Smooth muscle cell of trachea (primary cell): ENCODE measurements at places on chromosomes 6 and 20. TPM values are rescaled to one million over a fixed set of nuclear protein-coding genes. Genes with fewer than 3 reads are reported as not detected.

The NOX3 gene
- total RNA-seq, result not detected in 2 replicates

The BLOC1S5 gene
- 15.2 and 21.1 TPM in 2 replicates for total RNA-seq

The FNDC11 gene
- total RNA-seq, result 1.8 and 2.3 TPM in 2 replicates

The KIFC1 gene
- total RNA-seq, result 1.8 and 36.2 TPM in 2 replicates

The GOPC gene
- total RNA-seq, result 32.4 and 39.2 TPM in 2 replicates

The TMEM244 gene
- not detected in 2 replicates for total RNA-seq

The CLIC1 gene
- total RNA-seq, result 662 and 1,073 TPM in 2 replicates

The INSM1 gene
- not detected in 2 replicates for total RNA-seq

The ETV7 gene
- 0.29 and 0.99 TPM in 2 replicates for total RNA-seq

The ZSCAN31 gene
- 38.3 and 47.6 TPM in 2 replicates for total RNA-seq

The SCUBE3 gene
- 0.44 and 1.5 TPM in 2 replicates for total RNA-seq

The ERMARD gene
- total RNA-seq, result 22.8 and 29.8 TPM in 2 replicates

The PXT1 gene
- not detected in 2 replicates for total RNA-seq

The HNF4A gene
- not detected in 2 replicates for total RNA-seq

The CTAGE9 gene
- total RNA-seq, result not detected in 2 replicates

The KCNK15 gene
- 0.29 and 1.3 TPM in 2 replicates for total RNA-seq

The LGSN gene
- under 0.01 TPM in 1 of 2 replicates, not detected in the other for total RNA-seq

The ZNF451 gene
- 62.0 and 70.0 TPM in 2 replicates for total RNA-seq

The IFT52 gene
- 42.8 and 49.1 TPM in 2 replicates for total RNA-seq

The FNDC1 gene
- 0.17 TPM in 1 of 2 replicates, not detected in the other for total RNA-seq

The RPS6KA2 gene
- 60.4 and 122 TPM in 2 replicates for total RNA-seq

The ZSCAN12 gene
- 5.3 and 8.4 TPM in 2 replicates for total RNA-seq

The KIF25 gene
- not detected in 2 replicates for total RNA-seq

The LY6G6C gene
- total RNA-seq, result not detected in 2 replicates
